ENCODE measurements at places on chromosomes 3 and 15.

- no peak for DNase-seq
These were observed 31.6 kb downstream of the MCF2L2 start for GRCh38 chr3:183396662-183397391.

DNA sequence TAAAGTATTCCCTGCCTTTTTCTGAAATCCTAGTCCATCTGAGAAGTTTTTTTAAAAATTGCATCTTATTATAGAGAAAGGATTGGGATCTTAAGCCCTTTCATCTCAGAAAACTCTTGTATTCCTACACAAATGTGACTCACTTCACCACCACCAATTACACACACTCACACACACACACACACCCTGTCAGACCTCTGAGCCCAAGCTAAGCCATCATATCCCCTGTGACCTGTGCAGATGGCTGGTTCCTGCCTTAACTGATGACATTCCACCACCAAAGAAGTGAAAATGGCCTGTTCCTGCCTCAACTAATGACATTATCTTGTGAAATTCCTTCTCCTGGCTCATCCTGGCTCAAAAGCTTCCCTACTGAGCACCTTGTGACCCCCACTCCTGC lies 1181.9 kb downstream of the ROBO2 start:
- no peak for DNase-seq

GRCh38 chr3:2544212-2544611 lies 445.5 kb downstream of the CNTN4 start:
- DNase-seq, result no peak

GRCh38 chr3:151800431-151800830 lies 13.5 kb upstream of the AADAC start:
- DNase-seq, result no peak

DNA sequence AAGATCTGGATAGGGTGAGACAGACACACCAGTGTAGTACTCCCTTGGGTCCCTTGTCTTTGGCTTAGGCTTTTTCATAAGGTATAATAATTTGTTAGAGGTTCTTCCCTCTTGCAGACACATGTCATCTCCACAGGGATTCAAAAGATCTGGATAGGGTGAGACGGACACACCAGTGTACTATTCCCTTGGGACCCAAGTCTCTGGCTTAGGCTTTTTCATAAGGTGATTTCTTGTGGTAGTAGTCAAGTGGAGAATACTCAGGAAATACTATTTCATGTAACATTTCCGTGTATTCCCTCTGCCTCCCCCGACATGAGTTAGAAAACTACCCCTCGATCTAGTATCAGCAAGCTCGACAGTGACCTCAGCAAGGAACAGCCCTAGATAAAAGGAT lies 954 bp upstream of the MAPKBP1 start:
- no peak for DNase-seq

GRCh38 chr3:13045241-13045903 lies 27.9 kb downstream of the IQSEC1 start:
- no peak for DNase-seq

GRCh38 chr3:169528289-169528688 lies 135.2 kb downstream of the MECOM start:
- no peak for DNase-seq

GRCh38 chr3:119781330-119782198 lies at the start of gene NR1I2:
Gene NR1I2, plus strand, starts transcription at chr3:119782101.
- no peak for DNase-seq

DNA sequence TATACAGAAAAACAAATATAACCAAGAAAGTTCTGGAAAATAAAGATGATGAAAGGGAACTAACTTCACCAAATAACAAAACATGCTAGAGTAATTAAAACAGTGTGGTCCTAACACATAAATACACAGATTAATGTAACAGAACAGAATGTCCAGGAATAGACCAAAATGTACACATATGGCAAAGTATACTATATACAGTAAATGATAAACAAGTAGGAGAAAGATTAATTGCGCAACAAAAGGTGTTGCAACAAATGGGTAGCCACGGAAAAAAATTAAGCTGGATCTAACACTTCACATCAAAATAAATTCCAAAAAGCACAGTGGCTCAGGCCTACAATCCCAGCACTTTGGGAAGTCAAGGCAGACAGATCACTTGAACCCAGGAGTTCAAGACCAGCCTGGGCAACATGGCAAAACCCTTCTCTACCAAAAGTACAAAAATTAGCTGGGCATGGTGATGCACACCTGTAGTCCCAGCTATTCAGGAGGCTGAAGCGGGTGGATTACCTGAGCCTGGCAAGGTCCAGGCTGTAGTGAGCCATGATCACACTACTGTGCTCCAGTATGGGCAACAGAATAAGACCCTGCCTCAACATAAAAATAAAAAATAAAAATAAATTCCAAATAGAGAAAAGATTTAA lies 19.8 kb downstream of the SCAP start:
- DNase-seq, result no peak

- DNase-seq, result no peak
These were observed 36.1 kb downstream of the TYRO3 start for GRCh38 chr15:41594801-41595746.

DNA sequence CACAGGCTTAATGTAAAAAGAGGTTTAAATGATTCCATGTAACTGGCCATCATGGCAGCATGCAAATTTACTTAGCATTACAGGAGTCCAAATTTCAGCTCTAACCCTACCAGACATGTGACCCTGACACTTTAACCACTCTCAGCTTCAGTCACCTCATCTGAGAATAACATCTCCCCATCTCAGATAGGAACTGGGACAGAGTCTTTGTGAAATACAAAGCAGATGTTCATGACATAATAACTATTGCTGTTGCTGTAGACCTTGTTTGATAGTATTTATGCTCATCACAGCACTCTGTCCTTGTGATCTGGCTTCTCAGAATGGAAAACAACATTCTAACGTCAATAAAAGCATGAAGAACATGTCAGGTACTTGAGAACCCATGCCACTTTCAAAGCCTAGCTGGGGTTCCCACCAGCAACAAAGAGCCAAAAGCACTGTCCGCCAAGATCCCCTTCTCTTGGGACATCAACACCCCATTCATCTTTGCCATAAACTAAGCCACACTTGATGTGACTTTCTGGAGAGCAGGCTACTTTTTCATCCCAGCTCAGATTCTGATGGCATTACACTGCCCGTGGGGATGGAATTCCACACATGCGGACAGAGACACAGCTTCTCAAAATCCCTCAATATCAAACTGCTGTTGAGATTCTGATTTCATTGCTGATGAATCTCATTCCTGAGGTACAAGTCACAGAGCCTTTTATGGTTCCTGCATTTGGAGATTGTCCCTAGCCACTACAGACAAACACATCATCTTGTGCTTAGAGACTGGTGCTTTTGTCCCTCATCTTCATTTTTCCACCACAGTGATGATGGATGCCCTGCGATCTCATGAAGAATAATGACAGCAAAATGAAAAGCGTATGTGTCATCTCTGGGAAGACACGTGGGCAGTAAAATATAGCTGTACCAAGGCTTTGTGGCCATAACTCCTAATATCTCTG lies 202.7 kb downstream of the TNIK start:
- DNase-seq, result no peak

GRCh38 chr3:140440446-140440845 lies 237.4 kb upstream of the TRIM42 start:
- no peak for DNase-seq

- no peak for DNase-seq
These were observed 87.5 kb upstream of the MYO5C start for GRCh38 chr15:52383100-52383588.

- no peak for DNase-seq
These were observed 57.5 kb upstream of the EPHB1 start for GRCh38 chr3:134737516-134737915.

DNA sequence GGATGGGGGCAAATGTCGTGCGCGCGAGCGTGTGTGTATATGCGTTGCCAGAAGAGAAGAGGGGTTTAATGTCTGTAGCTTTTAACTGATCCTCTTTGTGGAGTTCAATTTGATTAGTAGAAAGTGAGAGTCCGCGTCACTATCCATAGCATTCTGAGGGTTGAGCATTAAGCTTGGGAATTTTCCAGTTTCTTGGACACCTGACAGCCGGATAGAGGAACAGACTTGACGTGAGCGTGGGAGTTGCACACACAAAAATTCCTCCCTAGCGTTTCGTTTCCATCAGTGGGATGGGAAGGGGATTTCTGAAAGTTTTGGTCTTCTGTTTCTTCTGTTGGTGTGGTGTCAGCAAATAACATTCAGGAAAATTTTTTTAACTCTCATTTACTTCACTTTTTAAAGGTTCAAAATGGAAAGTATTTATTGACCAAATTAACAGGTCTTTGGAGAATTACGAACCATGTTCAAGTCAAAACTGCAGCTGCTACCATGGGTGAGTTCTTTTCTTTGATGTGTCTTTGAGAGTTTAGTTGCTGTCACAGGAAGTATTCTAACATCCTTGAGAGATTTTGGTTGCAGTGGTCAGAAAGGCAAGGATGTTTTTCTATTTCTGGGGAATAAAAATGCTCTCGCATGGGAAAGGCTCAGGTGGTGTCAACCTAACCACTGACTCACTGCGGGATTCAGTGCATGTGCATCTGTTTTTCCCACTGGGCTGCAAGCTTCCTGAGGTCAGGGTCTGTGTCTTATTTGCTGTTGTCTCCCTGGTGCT lies 841 bp downstream of the POGLUT1 start:
- DNase-seq, result peak; percentile 36

DNA sequence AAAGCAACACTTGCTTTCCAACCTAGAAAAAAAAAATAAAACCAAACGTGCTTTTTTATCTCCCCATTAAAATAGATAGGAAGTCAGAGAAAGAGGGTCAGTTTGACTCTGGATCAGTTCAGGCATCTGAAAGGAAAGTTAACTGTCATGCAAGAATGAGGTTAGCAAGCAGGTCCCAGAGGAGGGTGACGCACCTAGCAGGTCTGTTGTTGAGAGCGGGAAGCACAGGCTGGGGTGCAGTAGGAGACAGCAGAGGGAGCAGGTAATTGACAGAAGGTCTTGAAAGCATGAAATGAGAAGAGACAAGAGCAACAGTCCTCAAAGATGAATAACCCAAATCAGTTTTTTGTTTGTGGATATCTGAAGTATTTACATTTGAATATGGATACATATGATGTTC lies 82.5 kb downstream of the ANO10 start:
- DNase-seq, result no peak

GRCh38 chr3:194723846-194724618 lies 38.3 kb downstream of the FAM43A start:
- DNase-seq, result no peak

GRCh38 chr15:51796847-51797401 lies 32.5 kb upstream of the TMOD3 start:
- no peak for DNase-seq

DNA sequence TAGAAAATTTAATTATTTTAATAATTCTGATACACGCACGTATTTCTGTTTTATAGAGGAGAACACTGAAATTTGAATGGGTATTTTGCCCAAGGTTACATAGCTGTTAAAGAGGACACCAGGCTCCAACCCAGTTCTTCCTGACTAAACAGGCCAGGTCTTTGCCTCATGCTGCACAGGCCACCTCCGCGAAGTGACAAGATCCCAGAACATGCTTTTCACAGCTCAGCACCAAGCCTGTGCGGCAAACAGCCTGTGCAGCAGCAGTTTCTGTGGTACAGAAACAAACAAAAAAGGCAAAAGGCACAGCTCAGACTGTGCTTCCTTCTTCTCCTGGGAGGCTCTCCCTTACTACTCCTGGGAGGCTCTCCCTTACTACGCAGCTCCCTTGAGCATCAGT lies 6.5 kb downstream of the FOXL2 start:
- no peak for DNase-seq

- DNase-seq, result peak; percentile 53
These were observed 596.3 kb downstream of the ZIC1 start for GRCh38 chr3:148005456-148005855.

GRCh38 chr15:33964665-33965040 lies 3.6 kb upstream of the CHRM5 start:
- no peak for DNase-seq

- peak; percentile 31 for DNase-seq
These were observed 42.6 kb upstream of the ACKR4 start for GRCh38 chr3:132554437-132554836.

DNA sequence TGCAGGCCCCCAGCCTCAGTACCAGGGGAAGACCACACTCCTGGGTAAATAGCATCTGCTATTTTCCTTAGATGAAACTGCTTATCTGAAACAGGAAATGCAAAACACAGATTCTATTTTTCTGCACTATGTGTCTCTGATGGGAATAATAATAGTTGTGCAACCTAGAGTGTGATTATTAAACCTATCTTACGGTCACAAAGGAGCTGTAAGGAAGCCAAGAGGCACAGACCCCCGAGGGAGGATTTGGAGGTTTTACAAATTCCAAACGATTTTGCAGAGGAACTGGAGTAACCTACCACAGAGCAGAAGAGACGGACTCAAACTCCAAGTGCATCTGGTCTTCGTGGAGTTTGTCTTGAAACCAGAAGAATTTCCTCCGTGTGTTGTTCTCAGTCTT lies 14.1 kb upstream of the APOD start:
- no peak for DNase-seq

- DNase-seq, result no peak
These were observed 31.2 kb downstream of the WNT5A start for GRCh38 chr3:55455915-55456314.

DNA sequence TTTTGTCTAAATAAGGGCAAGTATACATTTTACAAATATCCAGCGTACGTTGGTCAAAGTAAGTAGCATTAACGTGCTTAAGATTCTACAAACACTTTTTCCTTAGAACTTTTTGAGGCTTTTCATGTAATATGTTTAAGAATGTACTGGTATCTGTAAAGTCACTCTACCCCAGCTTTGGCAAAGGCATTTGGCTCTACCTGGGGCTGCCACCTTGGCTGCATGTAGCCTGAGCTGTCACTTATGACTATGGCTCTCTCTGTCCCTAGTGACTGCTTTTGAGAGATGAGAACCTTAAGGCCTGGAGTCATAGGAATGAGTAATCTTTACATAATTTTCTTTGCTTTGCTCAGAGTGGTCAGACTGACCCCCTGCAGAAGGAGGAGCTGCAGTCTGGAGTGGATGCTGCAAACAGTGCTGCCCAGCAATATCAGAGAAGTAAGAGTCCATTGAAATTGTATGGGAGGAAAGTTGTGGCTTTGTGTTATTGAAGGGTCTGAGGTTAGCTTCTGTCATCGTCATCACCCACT lies 61.2 kb downstream of the IQGAP1 start:
- DNase-seq, result no peak

GRCh38 chr3:125615256-125615655 lies 20.0 kb upstream of the OSBPL11 start:
- no peak for DNase-seq

DNA sequence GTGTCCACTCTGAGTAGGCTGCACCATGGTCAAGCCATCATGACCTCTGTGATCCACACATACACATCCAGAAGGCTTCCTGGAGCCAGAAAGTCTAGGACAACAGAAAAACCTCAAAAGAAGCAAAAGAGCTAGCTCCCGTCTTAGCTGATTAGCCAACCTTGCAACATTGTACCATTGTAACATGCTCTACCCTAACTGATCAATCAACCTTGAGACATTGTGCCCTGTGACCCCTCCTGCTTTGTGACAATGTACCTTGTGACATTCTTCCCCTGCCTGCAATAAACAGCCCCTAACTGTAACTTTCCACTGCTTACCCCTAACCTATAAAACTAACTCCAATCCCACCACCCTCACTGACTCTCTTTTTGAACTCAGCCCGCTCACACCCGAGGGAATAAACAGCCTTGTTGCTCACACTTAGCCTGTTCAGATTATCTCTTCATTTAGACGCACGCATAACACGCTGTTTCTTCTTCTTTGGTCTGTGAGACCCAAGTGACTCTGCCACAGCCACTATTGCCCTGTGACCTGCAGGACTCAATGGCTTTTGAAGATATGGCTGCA lies 1104.6 kb downstream of the OTOL1 start:
- no peak for DNase-seq

Data from pons (tissue), 1 donor.